ENCODE measurements at places on chromosomes 4 and X.

DNA sequence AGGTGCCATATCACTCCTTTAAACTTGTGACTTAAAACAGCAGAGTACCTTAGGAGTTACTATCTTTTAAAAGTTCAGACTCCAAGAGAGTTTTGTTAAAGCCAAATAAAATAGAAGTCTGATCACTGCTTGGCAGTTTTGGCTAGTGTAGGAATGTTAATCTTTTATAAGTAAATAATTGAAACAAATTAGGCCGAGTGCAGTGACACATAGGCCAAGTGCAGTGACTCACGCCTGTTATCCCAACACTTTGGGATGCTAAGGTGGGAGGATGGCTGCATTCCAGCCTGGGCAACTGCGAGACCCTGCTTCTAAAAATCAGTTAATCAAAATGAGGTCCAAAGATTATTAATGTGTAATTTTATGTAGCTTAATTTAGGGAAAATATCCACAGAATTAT, 37.2 kb downstream of the WDR44 start:
- DNase-seq: no peak

DNA sequence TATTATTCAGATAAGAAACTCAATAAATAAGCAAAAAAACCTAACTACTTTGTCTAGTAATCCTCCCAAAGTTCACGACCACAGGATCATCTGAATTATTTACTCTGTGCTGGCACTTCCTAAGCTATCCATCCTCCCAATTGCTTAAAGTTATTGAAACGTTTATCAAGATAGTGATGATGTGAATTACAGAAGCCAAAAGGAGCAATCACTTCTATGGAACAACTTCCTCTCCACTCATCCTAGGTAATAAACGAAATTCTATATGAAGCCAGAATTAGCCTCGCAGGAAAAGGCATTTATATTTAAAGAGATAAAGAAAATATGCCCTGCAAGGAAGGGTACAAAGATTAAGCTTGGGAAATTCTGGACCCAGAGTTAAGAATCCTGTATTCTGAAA, 475.4 kb downstream of the NLGN4X start:
- no peak for DNase-seq

GRCh38 chr4:66416425-66416824, 746.1 kb upstream of the EPHA5 start:
- no peak for DNase-seq

- DNase-seq: no peak
Measured at GRCh38 chr4:85725721-85726170, 250.8 kb downstream of the ARHGAP24 start.

DNA sequence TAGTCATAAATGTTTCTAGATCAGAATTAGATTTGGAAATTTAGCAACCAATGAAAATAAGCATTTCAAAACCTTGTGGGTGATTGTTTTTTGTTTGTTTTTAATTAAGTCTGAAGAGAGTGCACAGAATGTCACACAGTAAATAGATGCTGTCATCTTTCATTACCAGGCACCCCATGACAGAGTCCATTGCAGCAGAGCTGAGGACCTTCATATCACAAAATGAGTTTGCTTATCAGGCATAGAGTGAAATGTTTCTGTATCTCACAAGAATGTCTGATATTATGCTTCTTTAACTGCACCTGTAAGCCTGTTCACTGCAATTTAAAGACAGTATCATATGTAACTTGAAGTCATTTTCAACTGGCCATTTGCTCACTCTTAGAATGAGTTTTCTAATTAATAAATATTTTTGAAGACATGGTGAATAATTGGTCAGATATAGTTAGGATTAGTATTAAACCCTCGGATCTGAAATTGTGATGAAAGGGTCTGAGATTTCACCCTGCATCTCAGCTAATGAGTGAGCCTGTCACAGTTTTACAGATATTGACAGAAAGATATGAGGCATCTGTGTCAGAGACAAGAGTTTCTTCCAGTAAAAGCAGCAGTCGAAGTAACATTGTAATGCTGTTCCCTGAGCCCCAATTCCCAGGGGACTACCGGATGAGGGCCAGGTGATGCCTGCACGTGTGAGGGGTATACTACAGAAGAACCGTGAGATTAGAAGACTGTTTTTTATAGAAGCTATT, 416.4 kb downstream of the CCSER1 start:
- no peak for DNase-seq

DNA sequence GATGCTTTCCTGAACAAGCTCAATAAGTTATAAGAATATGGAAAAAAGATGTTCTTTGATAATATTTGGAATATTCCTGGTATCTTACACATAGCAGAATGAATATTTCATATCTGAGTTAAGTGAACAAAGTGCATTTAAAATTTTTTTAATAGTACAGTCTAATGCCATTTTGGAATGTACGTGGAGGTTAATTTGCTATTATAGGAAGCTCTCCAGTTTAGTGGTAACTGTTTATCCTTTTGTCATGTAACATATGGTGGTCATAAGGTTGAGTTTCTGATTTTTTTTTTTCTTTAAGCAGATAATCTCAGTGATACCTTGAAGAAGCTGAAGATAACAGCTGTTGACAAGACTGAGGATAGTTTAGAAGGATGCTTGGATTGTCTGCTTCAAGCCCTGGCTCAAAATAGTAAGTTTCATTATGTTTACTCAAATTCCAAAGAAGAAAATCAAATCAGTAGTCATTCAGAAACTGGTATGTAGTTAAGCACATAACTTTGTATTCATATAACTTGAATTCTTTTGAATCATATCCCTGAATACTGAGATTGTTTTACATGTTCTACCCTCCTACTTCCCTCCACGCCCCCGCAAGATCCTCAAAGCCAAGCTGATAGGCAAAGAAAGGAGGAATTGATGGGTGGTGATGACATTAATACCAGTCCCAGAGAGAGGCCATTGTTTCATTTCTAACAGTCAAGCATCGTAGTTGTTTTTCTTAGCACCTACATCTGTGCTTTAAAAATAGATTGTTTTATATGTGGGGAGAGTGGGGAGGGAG, 32.1 kb downstream of the RAP1GDS1 start:
- no peak for DNase-seq

- no peak for DNase-seq
Measured at GRCh38 chrX:15645266-15645665, 19.3 kb downstream of the CLTRN start.

GRCh38 chrX:121871122-121871521, 823.7 kb downstream of the GLUD2 start:
- DNase-seq: no peak

- no peak for DNase-seq
Measured at GRCh38 chrX:41837270-41837944, 85.9 kb downstream of the CASK start.

GRCh38 chr4:86496094-86497080, 97.7 kb upstream of the PTPN13 start:
- peak; percentile 17 for DNase-seq

- no peak for DNase-seq
Measured at GRCh38 chr4:94870146-94870545, 112.4 kb downstream of the BMPR1B start.

GRCh38 chr4:99886146-99886545, 8.1 kb downstream of the LAMTOR3 start:
- DNase-seq: no peak

GRCh38 chr4:73832651-73833237, 3.7 kb upstream of the CXCL6 start:
- DNase-seq: no peak

DNA sequence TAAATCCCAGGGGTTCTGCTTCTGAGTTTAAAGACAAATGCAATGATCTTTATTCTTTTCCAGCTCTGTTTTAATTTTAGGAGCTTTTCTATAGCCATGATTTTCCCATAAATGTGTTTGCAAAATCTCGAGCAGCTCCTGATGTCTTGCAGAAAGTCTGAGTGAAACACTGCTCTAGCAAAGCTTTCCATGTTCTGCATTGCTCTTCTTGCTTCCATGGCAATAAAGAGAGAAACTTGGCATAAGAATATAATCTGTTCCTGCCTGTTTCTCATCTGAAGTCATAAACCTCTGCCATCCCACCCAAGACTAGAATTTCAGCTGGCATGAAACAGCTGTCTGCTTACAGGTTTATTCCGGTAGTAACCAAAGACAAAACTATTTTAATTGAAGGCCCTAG, 254.5 kb downstream of the SPRY1 start:
- no peak for DNase-seq

DNA sequence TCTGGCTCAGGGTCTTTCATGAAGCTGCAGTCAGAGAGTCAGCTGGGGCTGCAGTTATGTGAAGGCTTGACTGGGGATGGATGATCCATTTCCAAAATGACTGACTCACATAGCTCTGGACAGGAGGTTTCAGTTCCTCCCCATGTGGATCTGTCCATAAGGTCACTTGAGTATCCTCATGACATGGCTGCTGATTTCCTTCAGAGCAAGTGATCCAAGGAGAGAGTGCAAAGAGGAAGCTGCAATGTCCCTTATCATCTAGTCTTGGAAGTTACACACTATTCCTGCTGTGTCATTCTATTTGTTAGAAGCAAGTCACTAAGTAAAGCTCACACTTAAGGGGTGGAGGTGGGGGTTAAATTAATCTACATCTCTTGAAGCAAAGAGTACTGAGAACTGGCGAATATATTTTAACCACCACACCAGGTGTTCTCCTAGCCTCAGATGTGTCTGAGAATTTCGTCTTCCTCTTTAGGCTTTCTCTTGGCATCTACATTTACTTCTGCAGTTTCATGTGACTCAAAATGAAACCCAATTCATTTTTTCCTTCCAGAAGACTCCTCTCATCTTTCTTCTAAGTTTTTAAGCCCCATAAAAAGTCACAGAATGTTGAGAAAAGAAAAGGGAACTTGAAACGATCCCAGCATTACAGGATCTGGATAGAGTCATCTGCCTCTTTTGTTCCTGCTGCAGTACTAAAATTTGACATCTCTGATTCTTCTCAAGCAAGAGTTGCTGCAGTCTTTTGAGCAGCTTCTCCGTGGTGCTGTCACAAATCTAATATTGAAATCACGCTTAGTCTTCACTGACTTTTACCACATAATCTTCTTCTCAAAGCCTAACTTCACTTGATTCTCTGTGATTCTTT, 3.8 kb upstream of the GRPR start:
- DNase-seq: no peak

GRCh38 chrX:132948648-132949260, 9.7 kb downstream of the HS6ST2 start:
- no peak for DNase-seq

- DNase-seq: no peak
Measured at GRCh38 chr4:140666889-140667614, 89.1 kb downstream of the TBC1D9 start.

DNA sequence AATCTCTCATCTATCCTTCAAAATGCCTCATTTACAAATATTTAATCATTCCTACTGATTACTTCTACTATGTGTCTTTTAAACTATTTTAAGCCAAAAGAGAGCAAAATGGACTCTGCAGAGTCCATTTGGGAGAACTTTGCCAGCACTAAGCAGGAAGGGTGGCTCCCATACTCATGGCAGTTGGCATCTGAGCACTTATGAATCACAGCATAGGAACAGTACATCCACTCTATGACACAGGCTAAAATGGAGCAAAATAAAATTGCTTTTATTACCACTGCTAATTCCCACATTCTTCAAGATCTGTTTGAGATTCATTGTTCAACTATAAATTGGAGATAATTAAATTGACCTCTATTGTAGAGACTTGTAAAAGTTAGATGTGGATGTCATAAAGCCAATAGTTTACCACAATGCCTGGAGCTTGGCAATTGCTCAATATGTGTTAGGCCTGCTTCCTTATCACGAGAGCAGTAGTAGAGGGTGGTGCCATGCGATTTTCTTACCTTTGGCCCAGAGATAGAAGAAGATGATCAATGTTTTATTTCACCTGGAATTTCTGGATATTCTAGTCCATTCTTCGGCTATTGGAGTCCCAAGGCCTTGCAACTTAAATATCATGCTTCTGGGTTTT, 19.1 kb downstream of the HPGD start:
- no peak for DNase-seq

GRCh38 chr4:123740236-123740635, 343.6 kb downstream of the SPRY1 start:
- no peak for DNase-seq

DNA sequence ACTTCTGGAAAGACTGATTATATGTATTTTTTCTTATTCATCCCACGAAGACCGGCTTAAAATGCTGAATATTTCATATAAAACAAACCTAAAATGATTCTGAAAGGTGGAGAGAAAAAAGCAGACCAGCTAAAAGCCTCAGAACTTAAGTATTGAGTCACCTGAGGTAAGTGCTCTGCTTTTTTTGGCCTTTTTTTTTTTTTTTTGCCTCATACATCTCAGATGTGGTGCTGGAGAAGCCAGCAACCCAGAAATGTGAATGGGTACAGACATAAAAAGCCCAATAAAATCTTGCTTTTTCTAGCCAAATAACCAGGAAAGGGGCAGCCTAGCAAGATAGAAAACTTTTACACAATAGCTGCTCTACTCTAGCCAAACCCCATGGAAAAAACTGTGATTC, 57.0 kb downstream of the RLIM start:
- DNase-seq: no peak

DNA sequence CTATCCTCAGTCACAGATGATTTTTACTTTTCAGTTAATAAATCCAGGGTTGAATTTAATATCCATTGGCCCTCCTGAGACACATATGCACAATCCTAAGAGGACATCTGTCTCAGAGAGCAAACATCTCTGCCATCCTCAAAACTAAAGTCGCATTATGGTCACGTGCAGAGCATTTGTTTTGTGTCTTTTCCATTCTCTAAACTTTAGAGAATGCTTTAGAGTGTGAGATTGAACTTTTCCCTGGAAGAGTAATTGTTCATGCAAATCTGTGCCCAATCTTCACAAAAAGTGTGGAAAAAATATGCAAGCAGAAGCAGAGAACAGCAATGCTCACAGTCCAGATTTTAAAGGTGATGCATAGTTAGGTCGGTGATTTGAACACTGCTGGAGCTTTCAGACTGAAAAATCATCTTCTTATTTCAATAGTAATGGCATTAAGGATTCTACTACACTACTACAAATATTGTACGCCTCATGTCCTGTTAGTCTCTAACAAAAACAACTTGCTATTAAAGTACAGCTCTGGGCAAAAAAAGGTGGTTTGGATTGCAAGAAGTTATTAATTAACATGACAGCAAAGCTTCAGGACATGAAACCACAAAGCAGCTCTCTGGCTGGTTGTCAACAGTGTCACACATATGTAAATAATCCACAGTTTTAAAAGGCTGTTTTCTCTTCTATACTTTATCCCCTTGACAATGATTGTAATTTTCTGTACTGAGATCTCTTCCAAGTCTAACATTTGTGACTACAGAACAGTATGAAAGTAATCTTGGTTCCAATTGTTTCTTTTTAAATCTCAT, 19.9 kb downstream of the DCHS2 start:
- DNase-seq: no peak

- no peak for DNase-seq
Measured at GRCh38 chr4:31141832-31142142, 421.6 kb downstream of the PCDH7 start.

- DNase-seq: no peak
Measured at GRCh38 chr4:89357340-89357739, 49.7 kb upstream of the GPRIN3 start.

- DNase-seq: no peak
Measured at GRCh38 chrX:2559124-2559523, 58.3 kb upstream of the DHRSX start.

DNA sequence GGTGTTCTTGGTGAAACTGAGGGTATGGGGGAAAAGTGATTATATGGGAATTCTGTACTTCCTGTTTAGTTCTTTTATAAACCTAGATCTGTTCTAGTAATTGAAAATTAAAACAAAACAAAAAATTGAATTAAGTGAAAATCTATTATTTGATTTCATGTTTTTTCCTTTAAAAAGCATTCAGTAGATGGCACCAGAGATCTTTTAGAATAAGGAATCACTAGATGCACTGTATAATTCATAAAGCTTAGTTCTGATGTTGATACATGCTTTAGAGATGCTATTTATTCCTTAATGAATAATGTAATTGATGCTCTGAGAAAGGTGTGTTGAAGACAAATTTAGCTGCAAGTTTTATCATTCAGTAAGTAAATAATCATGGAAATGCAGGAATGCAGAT, 87.3 kb downstream of the LCORL start:
- no peak for DNase-seq

All from NCI-H460 (cell line).